Activated CD4-positive, alpha-beta T cell treated with anti-CD3 and anti-CD28 coated beads, Interleukin-2, amount 10 ng/mL, durations not matched to agents 24 days and 14 days (primary cell): ENCODE measurements at places on chromosomes 5 and 9. TPM values are rescaled to one million over a fixed set of nuclear protein-coding genes. Genes with fewer than 3 reads are reported as not detected.

SPINK1 gene
- not detected in 2 replicates for total RNA-seq

FOXD4L4 gene
- total RNA-seq: not detected in 2 replicates

DNA sequence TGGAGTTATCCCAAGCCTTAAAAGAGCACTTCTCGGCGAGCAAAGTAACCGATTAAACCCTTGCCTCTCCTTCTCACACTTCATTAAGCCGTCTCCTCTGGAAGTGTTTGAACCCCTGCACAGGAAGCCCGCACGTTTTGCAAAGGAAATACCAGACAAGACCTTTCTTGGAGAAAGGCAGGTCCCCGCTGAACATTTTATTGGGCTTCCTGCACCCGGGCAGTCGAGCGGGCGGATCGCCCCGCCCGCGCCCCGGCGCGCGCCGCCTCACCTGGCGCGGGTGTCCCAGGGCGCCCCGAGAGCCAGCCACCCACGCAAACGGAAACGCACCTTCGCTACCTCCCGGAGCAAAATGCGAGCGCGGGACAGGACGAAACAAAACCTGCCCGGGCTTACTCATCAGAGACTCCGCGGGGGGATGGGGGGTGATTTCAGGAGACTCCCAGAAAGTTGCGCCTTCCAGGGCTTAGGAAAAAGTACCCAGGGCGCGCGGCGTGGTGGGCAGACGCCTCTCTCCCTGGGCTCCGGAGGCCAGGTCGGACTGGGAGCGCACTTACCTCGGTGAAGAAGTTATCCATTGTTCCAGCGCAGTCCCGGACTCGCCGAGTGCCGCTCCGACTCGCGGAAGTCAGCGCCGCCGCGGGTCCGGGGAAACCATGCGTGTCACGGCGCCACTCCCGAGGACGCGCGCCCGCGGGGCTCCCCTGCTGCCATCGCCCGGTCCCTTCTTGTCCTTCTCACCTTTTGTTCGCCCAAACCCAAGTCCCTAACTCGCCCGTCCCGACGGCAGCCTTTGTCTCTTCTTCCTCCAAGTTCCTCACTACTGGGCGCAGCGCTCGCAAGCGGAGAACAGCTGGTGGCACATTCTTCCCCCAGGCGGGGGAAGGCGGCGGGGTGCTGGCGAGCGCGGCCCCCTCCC lies 598 bp downstream of the MYO10 start:
- peak; percentile 66 for DNase-seq

SLCO6A1 gene
- total RNA-seq: not detected in 2 replicates

NOL8 gene
- total RNA-seq: 84.9 and 90.9 TPM in 2 replicates

GRCh38 chr5:137503456-137503855 lies 4.3 kb upstream of the SPOCK1 start:
- DNase-seq: no peak
